NCI-H524 (cell line): ENCODE measurements at places on chromosomes 3 and 15.

- no peak for DNase-seq
Observed at GRCh38 chr3:195103623-195104022, 167.3 kb downstream of the XXYLT1 start.

DNA sequence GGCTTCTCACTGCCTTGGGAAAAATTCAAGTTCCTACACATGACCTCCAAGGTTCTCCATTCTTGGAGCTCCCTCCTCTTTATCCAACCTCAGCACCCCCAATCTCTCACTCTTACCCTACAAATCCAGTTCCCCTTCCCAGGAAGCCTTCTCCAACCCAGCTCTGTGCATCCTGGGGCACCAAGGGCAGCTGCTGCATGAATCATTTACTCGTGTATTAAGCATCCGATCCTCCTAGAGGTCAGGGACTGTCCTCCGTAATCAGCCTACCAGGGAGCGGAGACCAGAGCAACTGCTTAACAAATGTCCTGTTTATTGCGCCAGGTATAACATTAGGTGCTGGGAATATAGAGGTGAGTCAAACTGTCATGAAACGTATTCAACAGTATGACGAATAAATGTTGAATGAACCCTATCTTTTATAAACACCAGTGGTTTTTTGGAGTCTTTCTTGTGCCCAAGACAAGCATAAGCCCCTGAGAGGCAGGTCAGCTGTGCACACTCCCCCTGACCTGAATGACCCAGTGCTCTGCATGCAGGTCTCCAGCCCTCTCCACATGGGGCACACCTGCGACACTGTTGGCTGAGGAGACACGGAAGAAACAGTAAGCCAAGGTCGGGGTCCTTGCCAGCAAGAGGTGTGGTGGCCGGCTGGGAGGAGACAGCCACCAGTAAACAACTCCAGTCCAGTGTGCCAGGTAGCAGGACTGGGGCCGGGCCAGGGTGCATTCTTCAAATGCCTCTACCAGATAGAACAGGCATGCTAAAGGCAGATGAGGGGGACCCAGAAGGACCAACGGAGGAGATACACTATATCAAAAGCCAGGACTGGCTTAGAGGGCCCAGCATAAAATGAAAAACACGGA, 27.6 kb downstream of the ANP32A start:
- no peak for DNase-seq

- no peak for DNase-seq
Observed at GRCh38 chr15:43854801-43855200, 28.0 kb downstream of the WDR76 start.

DNA sequence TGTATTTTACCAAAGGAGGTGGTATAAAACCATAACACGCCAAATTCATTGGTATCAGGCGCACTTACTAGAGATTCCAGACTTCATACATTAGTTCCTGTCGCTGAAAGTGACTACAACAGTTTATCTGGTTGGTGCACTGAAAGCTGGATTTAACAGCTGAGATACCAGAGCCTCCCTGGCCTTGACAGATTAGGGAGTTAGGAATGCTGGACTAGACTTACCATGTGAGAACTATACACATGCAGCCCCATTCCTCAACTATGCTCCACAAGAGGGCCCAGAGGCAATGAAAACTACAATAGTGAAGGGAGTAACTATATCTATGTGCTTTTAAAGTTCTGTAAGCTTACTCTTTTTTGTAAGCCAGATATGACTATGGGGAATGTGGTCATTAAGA, 174.4 kb downstream of the STAG1 start:
- no peak for DNase-seq

GRCh38 chr15:83653639-83654378, at the start of gene ADAMTSL3:
ADAMTSL3 (plus strand) TSS chr15:83654123; CDS start chr15:83655762, 1,639 bp downstream.
- DNase-seq = peak; percentile 65

GRCh38 chr15:36601497-36601932, 22.1 kb downstream of the CDIN1 start:
- DNase-seq = no peak

DNA sequence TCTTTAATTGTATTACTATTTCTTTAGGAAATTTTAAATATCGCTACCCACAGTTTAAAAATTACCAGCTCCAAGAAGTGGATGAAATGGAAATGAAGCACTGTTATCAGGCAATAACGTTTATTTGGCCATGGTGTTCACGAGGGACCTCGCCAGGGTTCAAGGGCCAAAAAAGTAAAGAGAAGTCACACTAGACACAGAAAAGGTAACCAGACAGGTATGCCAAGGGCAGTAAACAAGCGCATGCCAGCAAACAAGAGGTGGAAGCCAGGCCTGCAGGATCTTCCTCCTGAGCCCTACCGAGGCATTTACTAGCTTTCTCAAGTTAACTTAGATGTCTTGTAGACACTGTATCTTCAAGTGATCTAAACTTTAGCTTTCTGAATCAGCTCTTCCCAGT, 113.5 kb downstream of the PLD1 start:
- no peak for DNase-seq

DNA sequence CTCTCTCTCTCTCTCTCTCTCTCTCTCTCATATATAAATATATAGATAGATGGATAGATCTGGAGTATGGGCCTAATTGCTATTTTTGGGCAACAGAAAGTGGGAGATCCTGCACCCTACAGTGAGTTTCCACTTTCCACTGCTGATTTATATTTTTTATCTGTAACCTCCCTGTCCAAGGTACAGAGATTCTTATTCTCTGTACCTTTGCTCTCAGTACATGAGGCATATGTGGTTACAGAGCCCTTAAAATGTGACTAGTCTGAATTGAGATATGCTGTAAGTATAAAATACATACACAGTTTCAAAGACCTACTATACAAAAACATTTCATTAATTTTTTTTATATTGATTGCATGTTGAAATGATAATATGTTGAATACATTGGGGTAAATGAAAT, 51.1 kb upstream of the FOXP1 start:
- DNase-seq = no peak

- DNase-seq = no peak
Observed at GRCh38 chr15:52183562-52184173, 7.5 kb downstream of the GNB5 start.

DNA sequence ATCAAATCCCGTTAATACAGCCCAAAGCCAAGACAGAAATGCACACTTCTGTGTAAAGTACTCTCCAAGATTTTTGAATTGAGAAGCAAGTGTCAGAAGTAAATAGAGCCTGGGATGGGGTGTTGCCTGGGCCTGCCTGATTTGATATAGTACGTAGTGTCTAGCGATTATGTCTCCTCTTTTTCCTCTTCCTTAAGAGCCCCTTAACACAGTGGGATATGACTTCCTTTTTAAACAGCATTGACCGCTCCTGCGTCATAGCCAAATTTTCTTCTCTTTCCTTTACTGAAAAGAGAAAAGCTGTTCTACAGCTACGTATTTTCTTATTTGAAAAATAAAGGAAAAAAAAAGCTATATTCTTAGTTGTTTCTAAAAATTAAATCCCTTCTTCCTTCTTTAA, 97.7 kb downstream of the PLCL2 start:
- no peak for DNase-seq

- no peak for DNase-seq
Observed at GRCh38 chr15:87753539-87753938, 503.0 kb downstream of the NTRK3 start.

DNA sequence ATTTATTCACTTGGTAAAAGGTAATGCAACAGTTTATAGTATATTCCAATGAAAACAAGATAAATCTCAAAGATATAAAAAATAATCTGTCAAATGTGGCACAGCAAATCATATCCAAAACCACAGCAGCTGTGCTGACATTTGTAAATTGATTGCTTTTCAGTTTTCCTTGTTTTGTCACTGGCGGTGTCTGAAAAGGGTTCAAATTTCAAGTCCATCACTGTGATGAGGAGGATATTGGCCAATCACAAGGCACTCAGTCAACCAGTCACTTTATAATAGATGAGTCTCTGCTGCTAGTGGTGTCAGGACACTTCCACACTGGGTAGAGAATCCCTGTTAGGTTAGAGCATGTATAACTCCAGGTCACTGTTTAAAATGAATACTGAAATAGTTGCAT, 154.8 kb downstream of the SLC9A9 start:
- DNase-seq = no peak

- no peak for DNase-seq
Observed at GRCh38 chr3:50483374-50483773, 20.1 kb downstream of the CACNA2D2 start.

DNA sequence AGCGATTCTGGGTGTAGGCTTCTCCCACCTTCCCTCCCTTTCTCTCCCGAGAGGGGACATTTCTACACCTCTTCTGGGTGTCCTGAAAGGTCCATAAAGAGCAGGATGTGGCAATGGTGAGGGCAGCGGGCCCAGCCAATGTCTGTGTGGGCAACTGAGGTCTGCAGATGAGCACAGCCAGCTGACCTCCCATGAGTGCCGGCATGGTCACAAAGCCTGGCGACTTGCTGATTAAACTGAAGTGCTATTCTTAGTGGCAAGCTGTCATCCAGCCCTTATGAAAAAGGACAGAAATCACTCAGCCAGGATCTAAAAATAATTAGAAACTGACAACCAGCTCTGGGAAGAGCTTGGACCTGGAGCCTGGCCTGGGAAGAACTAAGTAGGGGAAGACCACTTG, 124.3 kb upstream of the RGMA start:
- no peak for DNase-seq

DNA sequence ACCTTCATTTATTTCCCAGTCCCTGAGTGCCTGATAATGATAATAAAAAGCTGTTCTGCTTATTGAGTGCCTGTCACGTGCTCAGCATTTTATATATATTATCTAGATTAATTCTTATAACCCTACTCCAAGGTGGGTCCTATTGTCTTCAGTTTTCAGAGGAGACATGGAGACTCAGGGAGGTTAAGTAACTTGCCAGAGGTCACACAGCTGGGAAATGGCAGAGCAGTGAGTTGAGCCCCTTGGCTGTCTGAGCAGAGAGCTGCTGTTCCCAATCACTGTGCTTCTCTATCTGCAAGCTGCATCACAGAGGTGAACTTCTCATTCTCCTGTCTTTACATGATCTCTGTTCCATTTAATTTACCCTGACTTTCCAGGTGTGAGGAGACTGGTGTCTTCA, 32.3 kb upstream of the MRPS22 start:
- DNase-seq = no peak

- peak; percentile 94 for DNase-seq
Observed at GRCh38 chr3:56976651-56977560, 83.6 kb upstream of the SPATA12 start.
